ENCODE measurements at places on chromosomes 6 and 20.

DNA sequence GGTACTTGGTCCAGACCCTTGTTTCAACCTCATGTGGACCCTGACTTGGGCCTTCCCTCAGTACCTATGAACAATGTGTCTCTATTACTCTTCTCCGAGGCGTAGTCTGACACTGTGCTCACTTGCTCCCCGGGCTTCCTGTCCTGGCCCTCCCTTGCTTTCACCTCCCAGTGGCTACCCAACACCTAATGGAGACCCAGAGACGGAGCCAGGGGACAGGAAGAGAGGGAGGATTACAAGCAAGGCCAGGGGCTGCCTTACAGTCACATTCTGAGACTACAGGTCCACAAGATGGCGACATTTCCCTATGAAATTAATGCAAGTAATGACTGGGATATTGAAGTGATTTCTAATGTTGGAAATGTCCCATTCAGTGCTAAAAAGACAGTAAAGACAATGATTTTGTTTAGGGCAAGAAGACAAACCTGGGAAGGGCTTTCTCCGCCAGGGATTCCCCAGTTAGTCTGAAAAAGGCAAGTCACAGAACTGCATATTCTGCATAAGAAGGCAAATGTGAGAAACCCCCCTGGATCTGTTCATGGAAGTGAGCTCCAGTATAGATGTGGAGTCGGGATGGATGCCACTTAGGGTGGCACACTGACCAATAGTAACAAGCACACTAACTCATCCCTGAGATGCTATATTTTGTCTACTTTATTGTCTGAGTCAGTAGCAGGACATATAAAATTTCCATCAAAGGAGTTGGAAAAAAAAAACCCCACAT, 44.0 kb upstream of the ZBTB24 start:
- peak; percentile 68 for DNase-seq

- no peak for DNase-seq
Measured at GRCh38 chr6:159031846-159032245, 12.9 kb downstream of the TAGAP start.

GRCh38 chr6:108736002-108736361, 112.2 kb upstream of the ARMC2 start:
- no peak for DNase-seq

- no peak for DNase-seq
Measured at GRCh38 chr6:64622944-64623343, 987.3 kb downstream of the PHF3 start.

GRCh38 chr6:170052991-170053821, 237.7 kb downstream of the DLL1 start:
- DNase-seq, result no peak

GRCh38 chr20:40955326-40955725, 73.3 kb upstream of the TOP1 start:
- no peak for DNase-seq

GRCh38 chr20:23509247-23509913, 18.5 kb downstream of the CST8 start:
- DNase-seq, result no peak

- no peak for DNase-seq
Measured at GRCh38 chr6:36955671-36956445, 1.3 kb downstream of the PI16 start.

DNA sequence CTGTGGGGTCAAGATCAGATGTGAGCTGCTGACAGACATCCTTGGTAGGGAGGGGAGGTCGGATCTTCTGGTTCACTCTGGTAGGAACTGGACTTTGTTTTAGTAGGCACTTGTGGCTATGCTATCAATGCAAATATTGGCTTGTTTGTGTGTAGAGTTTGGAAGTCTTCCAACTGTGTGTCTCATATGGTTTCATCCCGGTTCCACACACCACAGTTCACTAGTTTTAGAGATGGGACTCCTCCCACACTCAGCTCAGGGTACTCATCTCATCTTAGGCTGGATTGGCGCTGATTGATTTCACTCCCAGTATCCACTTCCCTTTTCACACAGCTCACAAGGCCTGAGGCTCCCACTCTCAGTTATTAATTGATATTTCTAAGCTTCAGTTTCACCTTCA, 161.3 kb downstream of the THBS2 start:
- DNase-seq, result no peak

DNA sequence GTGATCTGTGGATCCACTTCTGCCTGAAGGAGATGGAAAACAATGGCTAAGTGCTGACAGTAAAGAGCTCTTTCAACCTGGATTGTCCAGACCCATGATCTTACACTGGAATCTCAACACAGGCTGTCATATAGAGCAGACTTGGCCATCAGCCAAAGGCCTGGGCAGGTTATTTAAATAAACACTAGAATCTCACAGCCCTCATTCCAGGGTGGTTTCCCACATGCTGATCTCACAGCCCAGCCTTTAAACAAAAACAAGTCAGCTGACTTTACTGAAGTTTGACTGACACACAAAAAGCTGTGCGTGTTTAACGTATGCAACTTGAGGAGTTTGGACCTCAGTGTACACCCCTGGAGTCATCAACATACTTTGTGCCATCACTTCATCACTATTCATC, 28.4 kb downstream of the SYNDIG1 start:
- peak; percentile 83 for DNase-seq

DNA sequence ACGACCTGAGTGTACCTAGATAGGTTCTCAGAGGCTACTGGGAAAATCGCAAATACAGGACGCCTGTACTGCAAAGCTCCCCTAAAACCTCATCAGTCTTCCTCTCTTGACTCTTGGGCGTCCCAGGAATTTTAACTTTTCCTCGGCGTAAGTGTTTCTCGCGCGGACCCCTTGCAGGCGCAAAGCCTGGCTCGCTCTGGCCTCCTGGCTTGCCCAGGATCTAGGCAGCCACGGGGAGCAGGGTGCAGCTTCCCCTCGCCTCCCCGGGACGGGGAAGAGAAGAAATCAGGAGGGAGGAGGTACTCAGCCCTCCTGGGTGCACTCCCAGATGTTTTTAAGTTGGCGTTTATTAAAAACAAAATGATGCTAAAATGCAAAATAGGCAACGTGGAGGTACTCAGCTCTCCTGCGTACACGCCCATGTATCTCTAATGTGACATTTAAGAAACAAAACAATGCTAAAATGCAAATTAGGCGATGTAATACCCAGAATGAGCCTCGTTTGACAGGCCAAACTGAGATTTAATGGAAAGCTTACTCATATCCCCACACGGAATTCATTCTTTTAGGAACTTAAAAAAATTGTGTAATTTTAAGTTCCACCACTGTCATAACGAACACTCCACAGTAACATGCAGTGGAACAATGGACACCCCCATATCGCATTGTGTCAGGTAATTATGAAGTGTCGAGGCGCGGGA, 1.6 kb upstream of the SOBP start:
- no peak for DNase-seq

GRCh38 chr6:168363811-168364792, 44.5 kb upstream of the DACT2 start:
- no peak for DNase-seq

DNA sequence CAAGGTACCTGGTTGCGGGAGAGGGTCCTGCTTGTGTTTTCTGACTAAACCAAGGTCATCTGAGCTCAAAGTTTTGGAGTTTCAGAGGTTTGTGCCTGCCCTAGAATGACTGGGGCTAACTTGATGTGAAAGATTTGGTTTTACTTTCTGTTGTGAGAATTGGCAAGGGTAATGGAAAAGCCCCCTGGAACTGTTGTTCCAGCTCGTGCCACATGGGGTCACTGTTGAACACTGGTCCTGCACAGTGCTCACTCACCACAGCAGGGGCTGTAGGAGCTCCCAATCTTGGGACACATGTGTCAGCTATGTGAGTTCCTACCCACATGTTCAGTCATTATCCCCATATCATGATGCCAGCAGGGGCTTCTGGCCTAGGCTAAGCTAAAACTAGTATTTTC, 6.5 kb downstream of the TGM6 start:
- DNase-seq, result no peak

GRCh38 chr6:104940893-104941728, 15.8 kb upstream of the LIN28B start:
- peak; percentile 3 for DNase-seq

- no peak for DNase-seq
Measured at GRCh38 chr6:115908906-115909559, 151.7 kb downstream of the FRK start.

GRCh38 chr6:12233693-12234571, 56.2 kb upstream of the EDN1 start:
- DNase-seq, result peak; percentile 80

DNA sequence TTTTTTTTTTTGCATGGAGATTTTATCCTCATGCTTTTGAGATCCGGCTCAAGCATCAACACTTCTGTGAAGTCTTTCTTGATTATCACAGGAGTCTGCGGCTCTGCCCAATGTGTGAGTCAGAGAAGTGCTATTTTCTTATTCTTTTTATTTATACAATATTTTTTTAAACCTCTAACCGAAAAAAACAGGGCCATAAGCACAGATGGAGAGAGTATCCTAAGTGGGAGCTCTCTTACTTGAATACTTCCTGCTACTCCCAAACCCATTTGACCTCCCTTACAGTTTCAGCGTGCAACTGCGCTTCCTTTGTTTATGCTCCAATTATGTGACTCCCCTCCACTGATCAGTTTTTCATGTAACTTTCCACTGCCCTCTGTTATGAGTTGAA, 8.7 kb upstream of the ATXN1 start:
- DNase-seq, result peak; percentile 84

- no peak for DNase-seq
Measured at GRCh38 chr6:117168296-117169063, 96.9 kb upstream of the VGLL2 start.

DNA sequence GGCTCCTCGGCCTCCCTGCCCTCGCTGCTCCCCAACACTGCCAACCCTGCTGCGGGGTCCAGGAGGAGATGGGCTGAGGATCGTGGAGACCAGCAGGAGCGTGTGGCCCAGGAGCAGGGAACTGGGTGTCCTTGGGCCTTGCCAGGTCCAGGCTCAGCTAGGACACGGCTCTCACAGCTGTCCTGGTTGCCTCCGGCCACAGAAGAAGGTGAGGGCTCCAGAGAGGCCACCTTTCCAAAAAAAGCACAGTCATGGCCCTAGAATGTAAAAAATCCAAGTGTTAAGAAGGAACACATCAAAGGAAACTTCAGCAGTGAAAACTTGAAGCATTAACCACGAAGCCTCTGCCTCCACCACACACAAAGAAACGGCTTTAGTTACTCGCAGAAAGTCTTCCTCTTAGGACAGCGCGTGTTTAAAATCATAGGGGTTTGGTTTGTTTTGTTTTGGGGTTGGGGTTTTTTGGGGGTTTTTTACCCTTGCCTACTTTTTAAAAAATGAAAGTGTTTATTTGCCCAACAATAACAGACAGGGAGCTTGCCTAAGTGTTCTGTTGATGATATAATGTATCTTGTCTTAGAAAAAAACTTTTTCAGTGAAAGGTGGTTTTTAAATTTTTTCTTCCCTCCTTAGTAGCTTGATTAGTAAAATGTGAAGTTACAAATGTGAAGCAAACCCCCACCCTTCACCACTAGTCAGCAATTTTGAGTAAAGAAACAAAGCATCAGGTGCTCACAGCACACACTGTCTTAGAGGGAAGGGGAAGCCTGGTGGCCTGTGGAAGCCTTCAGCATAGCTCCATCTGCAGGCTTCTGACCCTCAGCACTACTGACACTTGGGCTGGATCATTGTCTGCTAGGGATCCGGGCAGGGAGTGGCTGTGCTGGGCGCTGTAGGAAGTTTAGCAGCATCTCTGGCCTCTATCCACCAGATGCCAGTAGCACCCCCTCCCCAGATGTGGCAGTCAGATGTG, 60.0 kb downstream of the PTPN1 start:
- no peak for DNase-seq

GRCh38 chr6:73394577-73395354, at the start of gene DDX43:
Gene DDX43, plus strand, starts transcription at chr6:73394828. Its CDS starts 78 bp downstream, at chr6:73394906.
- DNase-seq, result no peak

DNA sequence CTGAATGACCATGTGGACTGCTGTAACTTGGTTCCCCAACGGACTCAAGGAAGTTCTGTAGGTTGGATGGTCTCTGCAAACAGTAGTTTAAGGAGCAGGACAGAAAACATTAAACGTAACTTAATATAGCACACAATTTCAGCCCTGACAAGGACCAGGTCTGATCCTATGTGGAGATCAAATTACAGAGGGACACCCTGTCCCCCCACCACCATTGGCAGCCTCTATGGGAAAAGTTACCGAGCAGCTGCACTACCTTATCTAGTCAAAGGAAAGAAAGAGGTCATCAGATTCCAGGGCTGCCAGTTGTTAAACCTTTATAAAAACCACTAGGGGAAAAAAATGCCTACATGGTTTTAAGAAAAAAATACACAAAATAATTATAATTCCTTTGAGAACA, 191.5 kb upstream of the RSPO3 start:
- no peak for DNase-seq

DNA sequence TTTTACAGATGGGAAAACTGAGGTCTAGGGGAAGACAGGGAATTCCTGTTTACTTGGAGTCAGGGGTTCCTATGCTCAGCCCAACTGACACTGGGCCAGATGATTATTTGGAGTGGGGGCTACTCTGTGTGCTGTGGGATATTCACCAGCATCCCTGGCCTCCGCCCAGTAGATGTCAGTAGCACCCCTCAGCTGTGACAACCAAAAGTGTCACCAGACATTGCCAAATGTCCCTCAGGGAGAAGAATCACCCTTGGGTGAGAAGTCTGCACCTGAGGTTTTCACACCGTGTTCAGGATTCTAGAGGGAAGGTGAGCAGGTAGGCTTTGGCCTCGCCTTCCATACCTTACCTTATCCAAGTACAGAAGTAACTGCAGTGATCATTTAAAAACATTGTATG, 27.6 kb downstream of the CDH26 start:
- no peak for DNase-seq

DNA sequence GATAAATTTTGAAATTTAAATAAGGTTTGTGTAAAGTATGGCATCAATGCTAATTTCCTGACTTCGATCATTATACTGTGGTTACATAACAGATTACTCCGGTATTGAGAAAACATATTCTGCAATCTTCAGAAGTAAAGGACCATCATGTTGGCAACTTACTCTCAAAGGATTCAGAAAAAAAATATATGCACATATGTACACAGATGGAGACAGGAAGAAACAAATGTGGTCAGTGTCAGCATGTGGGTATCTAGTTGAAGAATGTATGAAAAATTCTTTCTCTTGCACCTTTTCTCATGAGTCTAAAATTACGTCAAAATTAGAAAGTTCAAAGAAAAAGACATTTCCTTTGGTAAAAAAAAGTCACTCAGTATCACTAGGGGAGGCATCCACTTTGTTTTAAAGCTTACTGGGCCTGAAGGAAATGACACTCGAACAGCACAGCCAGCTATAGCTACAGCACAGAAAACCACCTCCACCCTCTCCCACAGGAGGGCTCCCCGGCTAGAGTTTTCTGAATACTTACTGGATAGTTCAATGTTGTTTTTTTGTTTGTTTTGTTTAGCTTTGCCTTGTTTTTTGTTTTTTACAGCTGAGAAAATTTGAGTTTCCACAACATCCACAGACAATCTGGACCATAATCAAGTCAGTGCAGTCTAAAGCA, 317.2 kb upstream of the AGPAT4 start:
- DNase-seq, result peak; percentile 9

GRCh38 chr20:19789446-19789845, 31.4 kb downstream of the RIN2 start:
- DNase-seq, result no peak
